ENCODE measurements at places on chromosomes 5 and 9. TPM values are rescaled to one million over a fixed set of nuclear protein-coding genes. Genes with fewer than 3 reads are reported as not detected.

- no peak overlapping the region for H3K4me3 ChIP-seq
- no peaks in the 10 kb centered on the region for H3K4me1 ChIP-seq
- H3K27me3 ChIP-seq = no peaks in the 10 kb centered on the region
- no peak for DNase-seq
- no peaks in the 10 kb centered on the region for H3K36me3 ChIP-seq
Measured at GRCh38 chr5:68930139-68930538, 163.7 kb upstream of the SLC30A5 start.

- no peaks in the 10 kb centered on the region for H3K36me3 ChIP-seq
- no peak overlapping the region for H3K4me3 ChIP-seq
- DNase-seq = no peak
- no peaks in the 10 kb centered on the region for H3K27me3 ChIP-seq
Measured at GRCh38 chr5:43432486-43433375, 20.5 kb upstream of the CCL28 start.

- DNase-seq = no peak
- no peaks in the 10 kb centered on the region for H3K4me1 ChIP-seq
- H3K27me3 ChIP-seq = no peaks in the 10 kb centered on the region
- no peak overlapping the region for H3K27ac ChIP-seq
- H3K36me3 ChIP-seq = no peaks in the 10 kb centered on the region
- no peak overlapping the region for H3K4me3 ChIP-seq
Measured at GRCh38 chr5:58294598-58295305, 165.1 kb downstream of the PLK2 start.

- H3K4me1 ChIP-seq = no peaks in the 10 kb centered on the region
- no peak overlapping the region for H3K27ac ChIP-seq
- no peaks in the 10 kb centered on the region for H3K36me3 ChIP-seq
Measured at GRCh38 chr5:96492459-96493047, 59.5 kb upstream of the PCSK1 start.

- no peak for DNase-seq
- peaks cover 10% of the 10 kb centered on the region for H3K4me1 ChIP-seq
- no peak overlapping the region for H3K27ac ChIP-seq
- no peak overlapping the region for H3K4me3 ChIP-seq
- no peaks in the 10 kb centered on the region for H3K27me3 ChIP-seq
- H3K36me3 ChIP-seq = no peaks in the 10 kb centered on the region
Measured at GRCh38 chr5:33118761-33119415, 321.9 kb upstream of the TARS1 start.

The HAND1 gene
- 2.6 TPM for polyA plus RNA-seq

The SHC3 gene
- polyA plus RNA-seq = 3.2 TPM

The NOXA1 gene
- polyA plus RNA-seq = 0.39 TPM

Measured in SK-N-SH (cell line).